ENCODE measurements at places on chromosomes 5 and 9.
A peak's percentile ranks its signal among the peaks of the same experiment; 100 is the strongest.

GRCh38 chr9:137365552-137366444 is 57.2 kb downstream of the EXD3 start:
- DNase-seq: no peak

GRCh38 chr5:15170173-15170572 is 298.6 kb upstream of the ANKH start:
- no peak for DNase-seq

- DNase-seq: no peak
Measured at GRCh38 chr9:109086221-109086620, 33.5 kb downstream of the TMEM245 start.

GRCh38 chr5:173808079-173808808 is 79.9 kb upstream of the CPEB4 start:
- DNase-seq: no peak

GRCh38 chr5:97601651-97602050 is 418.6 kb upstream of the RIOK2 start:
- DNase-seq: no peak

GRCh38 chr5:78734094-78734845 is 85.7 kb upstream of the LHFPL2 start:
- no peak for DNase-seq

- no peak for DNase-seq
Measured at GRCh38 chr9:91138760-91139159, 223.0 kb downstream of the AUH start.

DNA sequence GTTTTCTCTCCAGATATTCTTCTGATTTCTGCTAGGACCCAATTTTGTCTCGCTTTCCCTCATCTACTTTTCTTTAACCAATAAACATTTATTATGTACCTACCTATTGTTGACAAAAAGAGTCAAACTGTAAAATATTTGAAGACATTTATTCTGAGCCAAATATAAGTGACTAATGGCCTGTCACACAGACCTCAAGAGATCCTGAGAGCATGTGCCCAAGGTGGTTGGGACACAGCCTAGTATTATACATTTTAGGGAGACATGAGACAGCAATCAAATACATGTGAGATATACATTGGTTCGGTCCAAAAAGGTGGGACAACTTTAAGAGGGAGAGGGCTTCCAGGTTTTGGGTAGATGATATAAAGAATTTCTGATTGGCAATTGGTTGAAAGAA is 191.8 kb downstream of the NXNL2 start:
- DNase-seq: no peak

DNA sequence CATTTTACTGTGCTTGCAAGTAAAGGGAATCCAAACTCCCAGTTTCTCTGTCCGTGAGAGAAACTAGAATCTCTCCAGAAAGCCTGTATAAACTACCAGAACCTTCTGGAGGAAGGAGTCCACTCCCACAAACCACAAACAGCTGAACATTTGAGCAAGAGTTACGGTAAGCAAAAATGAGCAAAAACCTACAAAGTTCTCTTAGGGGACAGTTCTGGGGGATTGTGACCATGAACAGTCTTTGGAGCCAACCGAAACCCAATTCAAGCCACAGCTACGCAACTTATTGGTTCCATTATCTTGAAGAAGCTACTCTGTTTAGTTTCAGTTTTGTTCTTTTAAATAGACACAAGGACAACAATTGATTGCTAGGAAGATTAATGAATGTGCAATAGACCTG is 330.6 kb downstream of the ASTN2 start:
- no peak for DNase-seq

DNA sequence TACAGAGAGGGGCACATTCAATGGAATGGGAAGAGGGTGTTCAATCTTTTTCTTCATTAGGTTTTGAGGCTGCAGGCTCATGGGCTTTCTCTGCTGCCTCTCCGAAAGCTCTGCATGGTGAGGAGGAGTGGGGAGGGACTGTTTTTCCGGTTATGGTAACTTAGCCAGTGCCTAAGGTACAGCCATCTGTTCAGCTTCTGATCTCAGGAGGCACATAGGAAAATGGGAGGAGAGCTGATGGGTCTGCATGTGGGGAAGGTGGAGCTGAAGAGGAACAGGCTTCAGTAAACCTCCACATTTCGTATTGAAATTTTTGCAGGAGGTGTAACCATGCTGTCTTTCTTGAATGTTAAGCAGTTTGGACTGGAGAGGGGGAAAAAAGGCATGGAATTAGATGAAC is 1020.4 kb upstream of the WWC1 start:
- no peak for DNase-seq

DNA sequence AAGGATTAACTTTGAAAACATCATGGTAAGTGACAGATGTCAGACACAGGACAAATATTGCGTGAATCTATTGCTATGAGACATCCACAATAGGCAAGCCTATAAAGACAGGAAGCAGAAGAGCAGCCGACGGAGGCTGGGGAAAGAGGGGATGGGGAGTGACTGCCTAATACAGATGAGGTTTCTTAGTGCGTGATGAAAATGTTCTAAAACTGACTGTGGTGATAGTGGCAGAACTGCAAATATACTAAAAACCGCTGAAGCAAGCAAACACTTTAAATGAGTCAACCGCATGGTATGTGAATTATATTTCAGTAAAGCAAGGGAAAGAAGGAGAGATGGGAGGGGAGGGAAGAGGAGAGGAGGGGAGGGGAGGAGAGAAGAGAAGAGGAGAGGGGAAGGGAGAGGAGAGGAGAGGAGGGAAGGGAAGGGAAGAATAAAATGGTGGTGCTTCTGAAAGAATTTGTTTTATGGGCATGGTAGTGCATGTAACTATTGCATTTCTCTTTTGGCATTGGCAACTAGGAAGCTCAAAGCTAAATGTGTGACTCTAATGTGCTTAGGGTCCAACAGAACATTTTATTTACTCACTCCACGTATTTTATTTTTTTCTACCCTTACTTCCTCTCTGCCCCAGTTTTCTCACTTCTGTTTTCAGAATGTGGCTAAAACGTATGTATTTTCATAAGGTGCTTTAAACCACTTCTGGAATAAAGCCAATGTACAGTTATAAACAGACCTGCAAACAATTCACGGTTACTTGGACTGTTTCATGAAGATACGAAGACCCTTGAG is 21.3 kb downstream of the AKNA start:
- peak; percentile 71 for DNase-seq

DNA sequence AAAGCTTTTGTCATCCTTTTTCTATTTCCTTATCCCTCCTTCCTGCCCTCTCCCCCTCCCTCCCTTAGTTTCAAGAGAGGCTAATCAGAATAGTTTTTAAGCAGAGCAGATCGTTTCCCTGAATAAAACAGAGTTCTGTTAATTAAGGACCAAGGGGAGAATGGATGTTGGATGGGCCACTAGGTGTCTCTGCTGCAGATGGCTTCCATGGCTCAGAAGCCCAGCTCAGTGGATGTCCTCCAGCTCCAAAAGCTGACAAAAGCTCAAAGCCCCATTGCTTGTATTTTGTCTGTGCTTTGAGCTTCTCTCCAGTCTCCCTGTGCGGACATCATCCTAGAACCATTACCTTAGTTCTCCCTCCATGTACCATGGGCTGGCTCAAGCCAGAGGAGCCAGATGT is 21.0 kb upstream of the NPR3 start:
- DNase-seq: no peak

DNA sequence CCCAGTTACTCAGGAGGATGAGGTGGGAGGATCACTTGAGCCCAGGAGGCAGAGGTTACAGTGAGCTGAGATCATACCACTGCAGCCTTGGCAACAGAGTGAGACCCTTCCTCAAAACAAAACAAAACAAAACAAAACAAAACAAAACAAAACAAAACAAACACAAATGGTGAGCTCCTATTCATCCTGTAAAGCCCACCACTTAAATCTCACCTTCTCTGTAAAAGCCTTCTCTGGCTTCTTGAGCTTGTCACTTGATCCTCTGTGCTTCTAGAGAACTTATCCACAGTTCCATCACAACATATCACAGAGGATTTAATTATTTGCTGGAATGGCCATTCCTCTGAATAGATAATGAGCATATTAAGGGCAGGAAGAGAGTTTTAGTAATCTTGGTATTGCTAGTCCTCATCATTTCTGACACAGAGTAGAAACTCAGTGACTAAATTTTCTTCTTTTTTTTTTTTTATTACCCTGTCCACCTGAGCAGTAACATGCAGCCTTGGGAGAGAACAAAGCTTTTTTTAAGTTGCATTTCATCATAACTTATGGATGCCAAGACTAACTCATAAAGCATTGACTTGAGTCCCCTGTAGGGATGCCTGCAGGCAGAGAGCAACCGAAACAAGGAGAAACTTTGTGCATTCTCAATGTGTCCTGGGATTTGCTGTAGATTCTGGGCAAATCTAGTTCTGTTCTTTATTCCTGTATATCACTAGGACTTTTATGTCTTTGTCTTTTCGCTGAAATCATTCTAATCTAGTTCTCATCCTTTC is 13.0 kb upstream of the HSPA9 start:
- no peak for DNase-seq

- no peak for DNase-seq
Measured at GRCh38 chr5:125258615-125259014, 512.2 kb upstream of the ZNF608 start.

GRCh38 chr9:4243877-4244812 is 55.7 kb downstream of the GLIS3 start:
- DNase-seq: no peak

DNA sequence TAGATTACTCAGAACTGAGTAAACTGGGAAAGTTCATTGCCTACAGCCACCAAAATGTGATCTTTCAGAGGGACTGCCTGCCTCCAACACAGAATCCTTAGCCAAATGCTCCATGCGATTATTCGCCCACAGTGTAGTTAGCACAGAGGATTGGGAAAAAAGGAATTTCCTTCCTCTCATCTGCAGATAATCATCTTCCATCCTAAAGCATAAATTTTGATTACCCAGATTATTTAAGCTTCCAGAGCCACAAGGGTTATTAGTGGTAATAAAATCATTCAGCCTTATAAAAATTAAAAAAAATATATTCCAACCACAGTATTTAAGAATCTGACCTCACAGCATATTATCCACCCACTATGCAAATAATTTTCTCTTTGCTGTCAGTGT is 285.3 kb upstream of the GRAMD2B start:
- DNase-seq: no peak

DNA sequence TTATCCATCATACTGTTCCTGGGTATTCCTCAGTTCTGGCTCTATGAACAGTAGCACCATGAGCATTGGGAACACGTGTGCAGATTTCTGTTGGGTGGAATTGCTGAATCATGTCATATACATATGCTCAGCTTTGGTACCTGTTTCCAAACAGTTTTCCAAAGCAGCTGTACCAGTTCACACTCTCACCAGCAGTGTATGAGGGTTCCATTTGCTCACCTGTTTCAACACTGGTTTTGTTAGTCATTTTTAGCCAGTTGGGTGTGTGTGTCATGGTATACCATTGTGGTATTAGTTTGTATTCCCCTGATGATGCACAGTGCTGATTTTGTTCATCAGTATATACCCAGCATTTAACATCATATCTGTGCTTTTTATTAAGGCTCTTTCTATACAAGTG is 56.7 kb upstream of the ECM2 start:
- DNase-seq: no peak

GRCh38 chr5:131581702-131582101 is 53.3 kb downstream of the RAPGEF6 start:
- no peak for DNase-seq

Measured in non-pigmented ciliary epithelial cell (primary cell).